Non-pigmented ciliary epithelial cell (primary cell): ENCODE measurements at places on chromosomes 2 and 18.

DNA sequence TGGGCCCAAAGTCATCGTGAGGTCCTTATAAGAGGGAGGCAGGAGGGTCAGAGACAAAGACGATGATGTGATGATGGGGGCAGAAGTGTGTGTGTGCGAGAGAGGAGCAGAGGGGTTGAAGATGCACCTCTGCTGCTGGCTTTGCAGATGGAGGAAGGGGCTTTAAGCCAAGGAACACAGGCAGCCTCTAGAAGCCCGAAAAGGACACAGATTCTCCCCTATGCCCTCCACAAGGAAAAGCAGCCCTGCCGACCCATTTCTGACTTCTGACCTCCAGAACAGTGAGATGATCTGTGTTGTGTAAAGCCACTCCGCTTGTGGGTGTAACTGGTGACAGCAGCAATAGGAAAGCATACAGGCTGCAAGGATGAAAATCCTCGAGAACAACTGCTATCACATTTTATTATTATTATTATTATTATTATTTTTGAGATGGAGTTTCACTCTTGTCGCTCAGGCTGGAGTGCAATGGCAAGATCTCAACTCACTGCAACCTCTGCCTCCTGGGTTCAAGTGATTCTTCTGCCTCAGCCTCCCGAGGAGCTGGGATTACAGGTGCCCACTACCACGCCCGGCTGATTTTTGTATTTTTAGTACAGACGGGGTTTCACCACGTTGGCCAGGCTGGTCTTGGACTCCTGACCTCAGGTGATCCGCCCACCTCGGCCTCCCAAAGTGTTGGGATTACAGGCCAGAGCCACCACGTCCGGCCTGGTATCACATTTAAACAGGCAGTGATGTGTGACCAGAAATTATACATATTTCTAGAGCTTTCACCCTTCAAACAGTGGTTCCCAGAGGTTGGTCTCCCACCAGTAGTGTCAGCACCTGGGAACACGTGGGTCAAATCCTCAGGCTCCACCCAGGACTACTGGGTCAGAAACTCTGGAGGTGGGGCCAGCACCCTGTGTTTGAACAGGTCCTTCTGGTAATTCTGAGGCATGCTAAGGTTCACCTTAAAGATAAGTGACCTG is 170.5 kb downstream of the TGIF1 start:
- DNase-seq = no peak

DNA sequence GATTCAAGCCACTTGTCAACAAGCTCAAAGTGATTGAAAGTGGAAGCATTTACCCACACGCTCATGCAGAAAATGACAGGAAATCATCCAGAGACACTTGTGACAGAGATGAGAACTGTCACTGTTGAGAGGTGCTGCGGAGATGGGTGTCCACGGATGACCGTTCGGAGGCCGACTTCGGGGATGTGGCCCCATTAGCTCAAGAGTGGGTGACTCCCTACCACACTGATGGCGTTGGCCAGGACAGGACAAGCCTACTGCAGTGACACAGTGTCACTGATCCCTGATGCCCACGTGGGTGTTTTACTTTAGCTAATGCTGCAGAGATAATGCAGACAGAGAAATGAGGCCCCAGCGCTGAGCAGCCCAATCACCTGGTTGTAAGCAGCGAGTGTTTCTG is 81.5 kb upstream of the YWHAQ start:
- DNase-seq = no peak

DNA sequence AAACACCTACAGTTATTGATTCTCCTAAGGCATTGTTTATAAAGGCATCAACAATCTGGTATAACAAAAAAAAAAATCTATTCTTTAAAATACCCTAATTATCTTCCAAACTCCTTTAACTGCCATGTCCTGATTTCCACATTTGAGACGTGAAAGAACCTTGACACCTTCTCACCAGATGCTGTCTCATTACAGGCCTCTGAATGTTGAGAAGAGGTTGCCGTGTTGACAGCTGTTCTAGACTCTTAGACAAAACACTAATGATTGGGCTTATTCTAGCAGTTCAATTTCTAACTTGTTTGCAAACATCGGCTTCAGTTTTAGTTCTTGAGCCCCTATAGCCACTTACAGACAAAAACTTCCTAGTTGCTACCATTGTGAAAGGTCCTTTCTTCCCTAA is 988.8 kb downstream of the LRP1B start:
- DNase-seq = no peak

DNA sequence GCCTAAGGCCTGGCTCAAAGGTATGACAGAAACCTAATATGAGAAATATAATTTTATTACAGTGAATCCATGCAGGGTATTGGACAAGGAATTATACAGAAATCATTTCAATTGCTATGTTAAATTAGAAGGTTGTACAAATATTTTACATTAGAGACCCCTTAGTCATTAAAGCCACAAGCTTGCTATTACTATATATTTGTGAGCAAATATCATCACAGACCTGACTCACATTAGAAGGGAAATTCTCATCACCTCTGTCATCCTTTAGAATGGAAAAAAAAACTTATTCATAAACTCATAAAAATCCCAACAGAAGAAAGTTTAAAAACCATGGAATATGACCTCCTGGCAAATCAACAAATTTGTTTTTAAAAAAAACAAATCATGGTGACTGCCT is 277.9 kb downstream of the DCC start:
- DNase-seq = no peak

DNA sequence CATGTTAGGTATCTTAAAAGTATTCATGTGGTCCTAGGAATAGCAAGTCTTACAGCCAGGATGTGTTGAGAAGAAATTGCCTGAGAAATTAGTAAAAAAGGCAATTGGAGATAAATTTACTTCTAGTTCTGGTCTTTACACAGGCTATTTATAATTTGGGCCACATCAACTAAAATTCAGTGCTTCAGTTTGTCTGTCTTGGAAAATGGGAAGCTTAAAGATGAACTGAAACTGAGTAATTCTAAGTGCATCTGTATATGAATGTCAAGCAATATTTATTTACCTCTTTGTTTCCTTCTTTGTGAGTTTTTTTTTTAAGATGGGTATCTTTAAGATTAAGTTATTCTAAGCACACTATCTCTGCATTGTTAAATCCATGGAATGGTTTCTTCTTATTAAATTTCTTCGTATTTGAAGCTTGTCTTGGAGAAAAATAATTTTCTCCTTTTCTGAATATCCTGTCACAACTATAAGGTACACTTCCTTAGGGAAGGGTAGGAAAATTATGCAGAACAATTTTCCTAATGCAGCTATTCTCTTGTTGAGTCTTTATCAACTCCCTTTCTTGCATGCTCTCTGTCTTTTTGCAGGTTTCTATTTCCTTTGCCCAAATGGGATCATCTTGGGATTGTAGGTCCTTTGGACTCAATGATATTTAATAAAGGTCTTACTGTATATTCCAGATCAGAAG is 39.7 kb upstream of the MMADHC start:
- DNase-seq = no peak

DNA sequence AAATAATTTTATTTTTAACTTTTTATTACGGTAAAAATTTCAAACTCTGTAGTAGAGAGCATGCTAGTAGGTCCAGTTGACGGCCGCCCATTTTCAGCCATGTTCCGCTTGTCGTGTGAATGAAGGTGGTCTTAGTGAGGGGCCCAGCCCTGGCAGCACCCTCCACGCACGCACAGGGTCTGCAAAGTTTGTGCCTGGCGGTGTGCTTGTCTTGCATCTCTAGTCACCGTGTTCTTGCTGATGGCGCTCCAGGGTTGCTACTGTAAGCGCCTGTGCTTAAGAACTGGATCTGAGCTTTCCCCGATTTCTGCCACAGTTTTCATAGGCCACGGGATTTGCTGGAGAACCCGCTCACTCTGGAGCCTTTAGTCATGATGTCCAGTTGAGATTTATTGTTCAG is 28.9 kb downstream of the LDLRAD4 start:
- DNase-seq = no peak

GRCh38 chr2:229230911-229231310 is 40.2 kb downstream of the PID1 start:
- DNase-seq = no peak

DNA sequence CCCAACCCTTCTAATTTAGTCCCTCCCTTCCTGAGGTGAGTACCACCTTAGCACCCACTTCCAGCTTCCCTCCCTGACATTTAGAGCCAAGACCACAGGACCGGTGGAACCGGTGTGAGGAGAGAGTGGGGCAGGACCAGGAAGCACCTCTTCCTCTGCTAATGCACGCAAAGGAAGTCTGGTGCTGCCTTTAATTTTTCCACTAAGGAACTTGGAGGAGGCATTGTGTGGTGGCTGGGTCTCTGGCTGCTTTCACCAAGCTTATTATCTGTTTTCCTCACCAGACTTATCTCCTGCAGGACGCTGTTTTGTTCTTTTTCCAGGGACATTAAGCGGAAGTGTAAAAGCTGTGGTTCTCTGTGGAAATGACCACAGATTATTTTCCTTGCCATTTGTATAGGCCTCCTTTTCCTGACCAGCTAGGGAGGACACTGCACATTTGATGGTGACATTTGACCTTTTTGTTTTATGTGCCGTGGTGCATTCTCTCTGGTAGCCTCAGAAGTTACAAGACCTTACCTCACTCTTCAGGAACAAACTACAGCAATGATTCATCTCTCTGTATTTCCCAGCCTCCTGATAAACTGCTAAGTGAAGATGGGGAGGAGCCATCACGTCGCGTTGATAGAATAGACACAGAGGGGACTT is 39.8 kb upstream of the SPTBN1 start:
- no peak for DNase-seq

DNA sequence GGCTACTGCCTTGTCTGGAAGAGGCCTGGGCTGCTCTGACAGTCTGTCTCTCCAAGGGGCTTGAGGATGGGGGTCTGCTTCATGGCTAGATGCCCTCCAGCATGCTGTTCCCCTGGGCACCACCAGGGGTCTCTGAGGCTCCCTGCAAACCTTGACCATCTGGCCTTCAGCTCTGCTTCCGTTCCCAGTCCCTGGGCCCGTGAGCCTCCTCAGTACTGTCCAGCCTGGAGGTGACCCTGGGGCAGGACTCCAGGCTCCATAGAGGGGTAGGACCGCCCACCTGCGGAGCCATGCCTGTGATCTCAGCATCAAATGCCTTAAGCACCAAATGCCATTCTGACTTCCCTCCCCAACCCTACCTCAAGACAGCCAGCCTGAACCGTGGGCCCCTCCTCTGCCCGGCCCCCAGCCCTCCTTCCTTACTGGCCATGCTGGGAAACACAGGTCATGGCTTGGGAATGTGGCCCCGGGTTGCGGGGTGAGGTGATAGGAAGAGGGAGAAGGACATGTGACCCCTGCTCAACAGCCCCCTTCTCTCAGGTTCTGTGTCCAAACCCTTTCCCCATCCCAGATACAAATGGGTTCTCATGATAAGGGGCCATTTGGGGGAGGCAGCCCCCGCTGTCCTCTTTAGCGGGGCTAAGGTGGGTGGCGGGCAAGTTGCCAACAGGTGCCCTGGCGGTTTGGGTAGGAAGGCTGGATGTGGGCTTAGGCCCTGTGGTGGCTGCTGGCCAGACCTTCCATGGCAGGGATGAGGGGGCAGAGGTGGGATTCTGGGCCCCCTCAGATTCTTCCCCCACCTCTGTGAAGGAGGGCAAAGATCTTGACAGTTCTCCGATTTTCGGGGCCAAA is 25.0 kb downstream of the SPEG start:
- no peak for DNase-seq

GRCh38 chr2:222813177-222813843 is 47.5 kb upstream of the ACSL3 start:
- no peak for DNase-seq

- no peak for DNase-seq
These were observed 161.8 kb downstream of the AGPS start for GRCh38 chr2:177554365-177554764.

DNA sequence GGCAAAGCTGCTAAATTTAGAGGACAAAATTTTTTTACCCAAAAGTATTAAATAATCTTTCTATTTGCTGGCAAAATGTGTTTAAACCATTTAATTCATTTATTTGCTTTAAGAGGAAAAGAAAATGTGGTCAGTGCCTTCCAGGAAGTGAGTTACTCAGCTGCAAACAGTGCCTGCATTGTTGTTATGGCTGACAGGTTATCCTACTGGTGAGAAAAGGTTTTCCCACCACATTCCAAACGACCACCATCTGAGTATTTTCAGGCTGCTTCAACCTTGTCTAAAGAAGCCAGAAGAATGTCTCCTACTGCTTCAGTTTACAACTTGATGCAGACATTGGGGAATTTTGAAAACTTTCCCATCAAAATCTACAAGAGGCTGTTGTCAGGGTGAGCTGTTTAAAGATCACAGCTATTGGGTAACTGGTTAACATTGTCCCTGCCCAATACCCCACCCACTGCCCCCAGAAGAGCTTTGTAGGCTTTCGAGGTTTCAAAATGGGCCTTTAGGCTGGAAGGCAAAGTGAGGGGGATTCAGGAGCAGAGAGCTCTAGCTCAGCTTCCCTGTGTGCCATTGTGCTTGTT is 461.3 kb upstream of the FANCL start:
- peak; percentile 58 for DNase-seq

- DNase-seq = no peak
These were observed 255.3 kb upstream of the AGAP1 start for GRCh38 chr2:235238537-235238936.

DNA sequence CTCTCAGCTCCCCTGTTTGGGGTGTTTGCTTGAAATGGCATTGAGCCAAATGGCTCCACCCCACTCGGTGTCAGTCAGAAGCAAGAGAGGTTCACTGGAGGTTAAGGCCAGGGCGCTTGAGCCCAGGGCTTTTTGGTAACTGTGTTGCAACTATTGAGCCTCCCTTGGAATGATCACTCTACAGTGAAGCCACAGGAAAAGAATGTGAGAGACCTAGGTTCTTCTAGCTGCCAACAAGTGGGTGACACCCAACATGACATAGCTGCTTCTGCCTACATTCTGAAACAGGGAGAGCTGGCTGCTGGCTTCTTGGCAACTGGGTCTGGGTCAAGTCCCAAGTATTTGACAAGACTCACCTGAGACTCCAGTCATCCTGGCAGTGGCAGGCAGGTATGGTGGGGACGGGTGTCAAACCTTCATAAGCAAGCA is 7.1 kb upstream of the GRHL1 start:
- no peak for DNase-seq

- no peak for DNase-seq
These were observed 93.0 kb downstream of the STPG4 start for GRCh38 chr2:47061944-47062678.

DNA sequence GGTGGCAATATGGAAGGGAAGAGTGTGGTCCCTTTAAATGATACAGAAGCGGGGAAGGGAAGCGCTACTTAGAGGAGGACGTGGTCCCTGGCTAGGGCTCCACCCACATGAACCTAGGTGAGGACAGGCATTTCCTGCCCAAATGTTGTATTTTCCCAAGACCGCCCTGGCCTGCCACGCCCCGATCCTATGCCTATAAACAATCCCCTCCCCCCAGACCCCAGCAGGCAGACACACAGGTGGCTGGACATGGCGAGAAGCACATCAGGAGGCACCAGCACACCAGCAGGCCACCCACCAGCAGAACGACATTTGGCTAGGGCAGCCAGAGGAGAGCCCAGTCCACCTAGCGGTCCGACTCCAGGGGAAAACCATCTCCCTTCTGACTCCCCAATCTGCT is 47.2 kb downstream of the METTL8 start:
- DNase-seq = no peak

GRCh38 chr2:176004934-176005333 is 2.9 kb upstream of the LNPK start:
- no peak for DNase-seq
